T-helper 22 cell (primary cell): ENCODE measurements at places on chromosomes 13 and 19.

GRCh38 chr13:25175431-25175830 lies 3.3 kb upstream of the AMER2 start:
- no peak for DNase-seq

DNA sequence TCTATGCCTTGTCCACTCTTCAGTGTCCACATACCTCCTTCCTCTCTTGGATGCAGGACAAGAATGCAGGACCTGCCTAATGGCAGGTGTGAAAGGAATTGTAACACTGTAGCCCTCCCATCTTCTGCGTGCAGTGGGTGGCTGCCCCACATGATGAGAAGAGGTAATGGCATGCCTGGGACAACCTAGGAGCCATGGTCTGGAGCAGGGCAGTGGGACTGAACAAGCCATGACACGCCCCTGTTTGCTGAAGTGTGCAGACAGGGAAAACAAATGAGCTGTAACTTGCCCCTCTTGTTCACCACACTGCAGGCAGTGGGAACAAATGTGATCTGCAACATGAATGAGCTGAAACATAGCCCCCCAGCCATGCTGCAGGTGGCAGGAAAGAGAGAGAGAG lies 192.2 kb downstream of the PCDH17 start:
- no peak for DNase-seq

GRCh38 chr13:67258482-67258881 lies 28.3 kb upstream of the PCDH9 start:
- DNase-seq = no peak

DNA sequence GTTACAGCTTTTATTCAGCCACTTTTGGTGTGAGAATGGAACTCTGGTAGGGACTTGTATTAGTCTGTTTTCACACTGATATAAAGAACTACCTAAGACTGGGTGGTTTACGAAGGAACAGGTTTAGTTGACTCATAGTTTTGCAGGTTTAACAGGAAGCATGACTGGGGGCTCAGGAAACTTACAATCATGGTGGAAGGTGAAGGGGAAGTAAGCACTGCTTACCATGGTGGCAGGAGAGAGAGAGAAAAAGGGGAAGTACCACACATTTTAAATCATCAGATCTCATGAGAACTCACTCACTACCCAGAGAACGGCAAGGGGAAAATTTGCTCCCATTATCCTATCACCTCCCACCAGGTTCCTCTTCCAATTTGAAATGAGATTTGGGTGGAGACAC lies 942.2 kb downstream of the PCDH17 start:
- DNase-seq = no peak

DNA sequence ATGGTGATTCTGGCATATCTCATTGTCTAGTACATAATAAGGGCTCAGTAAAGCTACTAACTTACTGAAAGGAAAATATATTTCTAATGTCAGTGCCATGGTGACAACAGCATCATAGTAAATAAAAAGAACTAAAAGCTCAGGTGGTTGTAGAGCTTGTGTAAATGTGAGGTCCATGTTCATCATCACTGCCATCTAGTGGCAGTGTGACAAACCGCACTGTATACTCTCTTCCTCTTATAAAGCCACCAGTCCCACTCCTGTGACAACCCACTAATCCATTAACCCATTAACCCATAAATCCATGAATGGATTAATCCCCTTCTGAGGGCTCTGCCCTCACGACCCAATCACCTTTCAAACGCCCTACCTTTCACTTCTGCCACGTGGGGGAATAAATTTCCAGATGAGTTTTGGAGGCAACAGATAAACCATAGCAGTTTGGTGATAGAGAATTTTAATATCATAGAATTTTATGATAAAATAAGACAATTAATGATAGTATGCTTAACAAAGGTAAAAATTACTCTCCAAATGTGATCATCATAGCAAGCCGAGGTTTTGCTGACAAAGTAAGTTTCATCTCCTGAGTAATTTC lies 160.4 kb upstream of the SGCG start:
- no peak for DNase-seq

GRCh38 chr13:50893211-50893852 lies 16.3 kb upstream of the RNASEH2B start:
- no peak for DNase-seq

DNA sequence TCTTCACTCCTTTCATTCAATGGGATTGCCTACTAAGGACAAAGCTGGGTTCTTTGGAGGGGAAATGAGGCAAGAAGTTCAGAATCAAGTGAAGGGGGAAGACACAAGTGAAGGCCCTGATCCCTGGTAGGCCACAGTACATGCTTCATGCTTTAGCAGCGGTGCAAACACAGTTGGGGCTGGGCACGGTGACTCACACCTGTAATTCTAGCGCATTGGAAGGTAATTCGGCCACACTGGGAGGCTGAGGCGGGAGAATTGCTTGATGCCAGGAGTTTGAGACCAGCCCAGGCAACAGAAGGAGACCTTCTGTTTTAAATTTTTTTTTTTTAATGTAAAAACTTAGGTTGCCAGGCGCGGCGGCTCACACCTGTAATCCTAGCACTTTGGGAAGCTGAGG lies 23.4 kb upstream of the GATAD2A start:
- DNase-seq = no peak

- DNase-seq = no peak
Observed at GRCh38 chr19:44808463-44809371, at the start of gene BCAM. BCAM (plus strand) TSS chr19:44809103; CDS start chr19:44809125, 22 bp downstream.

- DNase-seq = no peak
Observed at GRCh38 chr19:22144394-22144793, 52.4 kb downstream of the ZNF676 start.

DNA sequence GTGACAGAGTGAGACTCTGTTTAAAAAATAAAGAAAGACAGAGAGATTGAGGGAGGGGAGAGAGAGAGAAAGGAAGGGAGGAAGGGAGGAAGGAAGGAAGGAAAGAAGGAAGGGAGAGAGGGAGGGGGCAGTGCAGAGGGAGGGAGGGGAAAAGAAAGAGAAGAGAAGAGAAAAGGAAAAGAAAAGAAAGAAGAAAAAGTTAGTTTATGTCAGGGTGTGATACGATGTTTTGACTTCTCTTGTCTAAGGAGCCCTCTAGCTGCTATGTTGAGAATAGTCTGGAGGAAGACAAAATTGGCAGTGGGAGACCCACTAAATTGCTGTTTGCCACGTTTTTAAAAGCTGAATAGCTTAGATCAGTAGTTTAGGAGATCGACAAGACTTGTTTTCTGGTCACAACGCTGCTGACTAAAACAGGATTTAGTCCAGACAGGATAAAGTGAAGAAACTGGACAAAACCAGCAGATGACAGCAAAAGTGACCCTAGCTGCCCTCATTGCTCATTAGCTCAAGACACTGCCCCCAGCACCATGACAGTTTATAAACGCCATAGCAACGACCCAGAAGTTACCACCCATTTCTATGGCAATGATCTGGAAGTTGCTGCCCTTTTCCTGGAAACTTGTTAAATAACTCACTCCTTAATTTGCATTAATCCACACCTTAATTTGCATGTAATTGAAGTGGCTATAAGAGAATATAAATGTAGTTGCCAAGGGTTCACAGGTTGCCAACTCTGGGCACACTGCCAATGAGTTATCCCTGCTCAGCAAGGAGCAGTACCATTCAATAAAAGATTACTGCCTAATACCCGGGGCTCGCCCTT lies 11.1 kb downstream of the TEX101 start:
- DNase-seq = no peak

DNA sequence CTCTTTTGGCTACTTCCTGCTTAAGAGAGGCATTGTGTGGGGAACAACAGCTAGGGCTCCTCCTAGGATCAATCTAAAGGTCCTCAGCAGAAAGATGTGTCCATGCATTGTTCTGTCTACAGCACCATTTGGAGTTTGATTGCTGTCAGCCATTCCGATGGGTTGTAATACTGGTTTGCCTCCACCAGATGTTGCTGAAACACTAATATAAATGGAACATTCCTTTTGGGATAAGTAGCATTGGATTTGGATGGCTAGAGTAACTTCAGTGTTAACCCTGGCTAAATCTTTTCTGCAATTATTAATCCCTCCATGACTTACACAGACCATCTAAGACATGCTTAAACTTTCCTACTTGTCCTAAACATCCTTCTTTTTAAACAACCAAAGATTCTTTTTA lies 104.2 kb downstream of the TDRD3 start:
- DNase-seq = no peak

DNA sequence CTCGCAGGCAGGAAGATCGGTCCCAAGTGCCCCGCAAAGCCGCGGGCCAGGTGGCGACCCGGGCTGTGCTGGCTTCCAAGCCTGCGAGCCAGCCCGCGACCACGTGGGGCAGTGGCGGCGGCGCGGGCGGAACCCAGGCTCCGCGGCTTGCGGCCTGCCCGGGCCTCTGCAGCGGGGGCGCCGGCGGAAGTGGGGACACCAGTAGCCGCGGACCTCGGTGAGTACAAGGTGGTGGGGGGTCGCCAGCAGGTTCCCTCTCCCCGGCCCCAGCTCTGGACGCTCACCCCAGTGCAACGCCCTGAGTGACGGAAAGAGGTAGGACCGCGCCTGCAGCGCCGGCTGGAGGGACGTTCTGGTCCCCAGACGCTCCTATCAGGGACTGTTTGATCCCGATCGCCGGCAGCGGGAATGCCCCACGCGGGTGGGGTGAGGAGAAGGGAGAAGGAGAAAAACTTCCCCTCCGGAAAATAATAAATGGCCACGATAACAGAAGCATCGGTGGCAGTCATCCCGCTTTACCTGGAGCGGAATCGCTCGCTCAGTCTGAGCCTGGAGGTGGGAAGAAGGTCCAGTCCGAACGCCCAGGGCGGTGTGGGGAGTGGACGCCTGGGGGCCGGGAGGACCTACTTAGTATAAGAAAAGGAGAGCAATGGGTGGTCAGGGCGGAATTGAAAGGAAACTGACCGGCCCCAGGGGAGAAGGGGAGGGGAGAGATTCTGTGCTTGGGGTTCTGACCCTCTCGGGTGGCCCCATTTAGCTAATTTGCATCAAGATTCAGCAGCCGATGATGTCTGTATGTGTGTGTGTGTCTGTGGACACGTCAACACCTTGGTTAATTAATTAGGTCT lies at the start of gene GEMIN7:
TSS of gene GEMIN7 (plus strand) at position 198 of the 848 bp plus-strand sequence. CDS start 10,855 bp downstream, outside the sequence.
- DNase-seq = peak; percentile 58

DNA sequence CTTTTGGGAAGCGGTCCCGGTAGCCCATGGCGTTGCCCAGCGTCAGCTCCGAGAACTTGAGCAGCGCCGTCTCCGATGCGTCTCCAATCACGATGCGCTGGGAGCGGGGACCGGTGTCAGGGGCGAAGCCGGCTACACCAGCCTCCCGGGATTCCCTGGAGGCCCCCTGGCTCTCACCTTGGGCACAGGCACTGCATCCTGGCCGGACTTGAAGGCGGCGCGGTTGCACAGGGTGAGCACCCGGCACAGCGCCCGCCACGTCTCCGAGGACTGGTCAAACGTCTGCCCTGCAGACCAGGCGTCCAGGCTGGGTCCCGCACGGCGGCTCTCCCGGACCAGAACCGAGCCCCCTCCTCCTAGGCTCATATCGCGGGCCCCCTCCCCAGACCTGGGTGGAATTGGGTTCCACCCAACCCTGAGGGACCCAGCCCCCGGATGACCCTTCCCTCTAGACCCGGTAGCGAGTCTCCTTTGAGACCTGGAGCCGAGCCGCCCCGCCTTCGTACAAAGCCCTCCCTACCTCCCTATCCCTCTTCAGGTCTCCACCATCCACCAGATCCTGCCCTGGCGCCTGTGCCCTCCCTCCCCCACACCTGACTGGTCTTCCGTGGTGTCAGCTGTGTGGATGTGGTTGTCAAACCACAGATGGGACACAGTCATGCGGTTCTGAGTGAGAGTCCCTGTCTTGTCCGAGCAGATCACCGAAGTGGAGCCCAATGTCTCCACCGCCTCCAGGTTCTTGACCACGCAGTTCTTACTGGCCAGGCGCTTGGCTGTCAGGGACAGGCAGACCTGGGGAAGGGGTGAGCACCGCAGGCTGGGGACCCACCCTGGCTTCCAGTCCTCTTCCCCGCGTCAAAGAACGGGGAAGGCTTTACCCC lies 4.8 kb downstream of the ATP4A start:
- DNase-seq = no peak

GRCh38 chr19:29098863-29099481 lies 114.0 kb downstream of the UQCRFS1 start:
- no peak for DNase-seq

DNA sequence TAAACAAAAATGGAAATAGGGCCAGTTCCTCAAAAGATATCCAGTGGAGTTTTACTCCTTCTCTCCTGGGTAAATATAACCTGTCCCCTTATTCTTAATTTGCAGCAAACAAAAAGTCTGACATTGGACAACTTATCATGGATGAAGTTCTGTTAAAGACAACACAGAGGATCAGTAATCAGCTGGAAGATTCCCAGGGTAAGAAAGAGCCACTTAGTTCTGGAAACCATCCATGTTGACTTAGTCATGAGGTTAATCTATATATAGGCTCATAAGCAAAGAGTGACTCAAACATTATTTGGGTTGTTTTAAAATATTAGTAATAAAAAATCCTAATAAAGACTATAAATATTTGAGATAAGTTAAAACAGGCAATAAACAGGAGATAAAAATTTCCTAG lies 40.5 kb upstream of the EBPL start:
- no peak for DNase-seq

DNA sequence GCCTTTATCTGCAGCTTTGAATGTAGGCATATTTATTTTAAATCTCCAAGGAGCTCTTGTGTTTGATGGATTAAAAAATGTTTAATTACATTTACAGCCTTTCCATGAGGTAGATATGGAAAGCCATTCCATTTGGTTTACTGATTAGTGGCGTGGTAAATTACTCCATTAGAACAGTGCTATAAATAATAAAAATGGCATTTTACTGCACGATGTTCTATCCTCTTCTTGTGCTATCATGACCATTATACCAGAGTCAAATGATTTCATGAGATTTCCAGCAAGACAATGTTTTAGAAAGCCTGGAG lies 250.9 kb upstream of the HTR2A start:
- DNase-seq = no peak

- no peak for DNase-seq
Observed at GRCh38 chr13:26529441-26529840, 28.0 kb upstream of the WASF3 start.

DNA sequence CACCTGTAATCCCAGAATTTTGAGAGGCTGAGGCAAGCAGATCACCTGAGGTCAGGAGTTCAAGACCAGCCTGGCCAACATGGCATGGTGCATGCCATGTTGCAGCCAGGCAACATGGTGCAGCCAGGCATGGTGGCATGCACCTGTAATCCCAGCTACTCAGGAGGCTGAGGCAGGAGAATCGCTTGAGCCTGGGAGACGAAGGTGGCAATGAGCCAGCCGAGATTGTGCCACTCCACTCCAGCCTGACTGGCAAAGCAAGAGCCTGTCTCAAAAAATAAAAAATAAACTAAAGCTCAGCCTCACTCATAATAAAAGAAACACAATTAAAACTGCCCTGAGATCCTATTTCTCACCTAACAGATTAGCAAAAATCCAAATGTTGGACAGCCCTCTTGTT lies 49.7 kb upstream of the MAP3K10 start:
- no peak for DNase-seq

DNA sequence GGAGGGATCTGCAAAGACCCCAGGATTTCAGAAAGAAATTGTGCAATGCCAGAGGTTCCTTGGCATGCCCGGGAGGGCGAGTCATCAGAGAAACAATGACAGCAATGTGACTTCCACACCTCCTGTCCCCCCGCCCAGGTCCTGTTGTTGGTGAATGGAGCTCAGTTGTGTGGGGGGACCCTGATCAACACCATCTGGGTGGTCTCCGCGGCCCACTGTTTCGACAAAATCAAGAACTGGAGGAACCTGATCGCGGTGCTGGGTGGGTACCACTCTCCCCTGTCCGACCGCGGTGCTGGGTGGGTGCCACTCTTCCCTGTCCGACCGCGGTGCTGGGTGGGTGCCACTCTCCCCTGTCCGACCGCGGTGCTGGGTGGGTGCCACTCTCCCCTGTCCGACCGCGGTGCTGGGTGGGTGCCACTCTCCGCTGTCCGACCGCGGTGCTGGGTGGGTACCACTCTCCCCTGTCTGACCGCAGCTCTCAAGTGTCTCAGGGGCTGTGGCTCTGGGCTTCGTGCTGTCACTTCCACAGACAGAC lies 5.2 kb upstream of the F10 start:
- DNase-seq = no peak
